NCI-H774 (cell line): ENCODE measurements at places on chromosomes 11 and 22.

- DNase-seq, result no peak
Measured at GRCh38 chr11:76974179-76974891, 59.9 kb upstream of the B3GNT6 start.

- no peak for DNase-seq
Measured at GRCh38 chr11:64545619-64546018, 45.4 kb upstream of the SLC22A12 start.

DNA sequence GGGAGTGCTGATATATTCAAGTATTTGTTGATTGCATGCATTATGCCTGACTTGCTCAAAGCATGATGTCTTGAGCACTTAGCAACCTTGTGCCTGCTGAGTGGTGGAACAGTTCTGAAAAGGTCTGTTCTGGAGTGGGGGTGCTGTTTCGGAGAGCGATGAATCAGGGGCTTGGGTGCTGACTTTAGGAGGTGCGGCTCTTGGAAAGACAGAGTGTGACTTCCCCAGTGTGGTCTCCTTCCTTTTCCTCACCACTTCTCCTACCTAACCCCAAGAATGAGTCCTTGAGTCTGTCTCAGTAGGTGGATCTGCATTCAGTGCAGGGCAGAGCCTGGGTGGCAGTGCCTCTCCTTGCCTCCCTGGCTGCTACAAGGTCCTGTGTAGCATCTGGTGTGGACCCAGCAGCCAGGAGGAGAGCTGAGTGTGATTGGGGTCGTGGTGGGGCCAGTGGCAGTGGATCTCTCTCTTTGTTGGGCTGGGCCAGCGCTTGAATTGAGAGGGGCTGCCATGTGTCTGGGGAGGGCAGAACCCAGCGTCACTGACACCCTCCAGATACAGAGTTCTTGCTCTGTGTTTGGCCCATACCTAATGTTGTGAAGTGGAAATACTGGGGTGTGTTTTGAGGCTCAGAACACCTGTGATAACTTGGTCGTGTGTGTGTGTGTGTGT, 35.9 kb downstream of the ST3GAL4 start:
- DNase-seq, result no peak

- no peak for DNase-seq
Measured at GRCh38 chr11:45905095-45905494, 2.0 kb downstream of the FREY1 start.

- no peak for DNase-seq
Measured at GRCh38 chr11:106986673-106987072, 31.6 kb downstream of the GUCY1A2 start.

DNA sequence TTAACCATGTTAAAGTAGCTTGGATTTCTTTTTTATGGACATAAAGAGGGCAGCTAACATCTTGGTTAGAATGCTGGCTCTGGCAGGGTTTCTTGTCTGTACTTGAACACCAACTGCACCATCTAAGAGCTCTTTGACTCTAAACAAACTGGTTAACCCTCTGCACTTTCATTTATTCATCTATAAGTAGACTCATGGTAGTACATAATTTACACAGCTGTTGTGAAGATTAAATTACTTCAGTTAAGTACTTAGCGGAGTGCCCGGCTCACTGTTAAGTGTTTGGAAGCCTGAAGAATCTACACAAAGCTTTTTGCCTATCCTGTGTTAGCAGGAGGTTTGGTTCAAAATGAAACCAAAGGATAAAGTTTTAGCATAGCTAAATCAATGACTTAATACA, 846.2 kb upstream of the API5 start:
- no peak for DNase-seq

GRCh38 chr11:80085563-80085962, 644.7 kb upstream of the TENM4 start:
- DNase-seq, result no peak

DNA sequence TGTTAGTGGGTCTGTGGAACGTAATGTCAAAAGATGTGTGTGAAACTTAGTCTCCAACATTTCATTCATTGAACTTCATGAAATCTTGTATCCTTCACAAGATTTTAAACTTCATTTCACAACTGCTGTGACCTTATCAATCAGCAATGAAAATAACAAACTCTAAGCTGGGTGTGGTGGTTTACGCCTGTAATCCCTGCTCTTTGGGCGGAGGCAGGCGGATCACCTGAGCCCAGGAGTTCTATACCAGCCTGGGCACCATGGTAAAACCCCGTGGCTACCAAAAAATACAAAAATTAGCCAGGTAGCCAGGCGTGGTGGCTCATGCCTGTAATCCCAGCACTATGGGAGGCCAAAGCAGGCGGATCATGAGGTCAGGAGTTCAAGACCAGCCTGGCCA, 5.1 kb downstream of the CHKA start:
- DNase-seq, result no peak
